ENCODE measurements at places on chromosomes 1 and 21.

- no peak for DNase-seq
Measured at GRCh38 chr1:112255080-112255479, 140.9 kb upstream of the CTTNBP2NL start.

DNA sequence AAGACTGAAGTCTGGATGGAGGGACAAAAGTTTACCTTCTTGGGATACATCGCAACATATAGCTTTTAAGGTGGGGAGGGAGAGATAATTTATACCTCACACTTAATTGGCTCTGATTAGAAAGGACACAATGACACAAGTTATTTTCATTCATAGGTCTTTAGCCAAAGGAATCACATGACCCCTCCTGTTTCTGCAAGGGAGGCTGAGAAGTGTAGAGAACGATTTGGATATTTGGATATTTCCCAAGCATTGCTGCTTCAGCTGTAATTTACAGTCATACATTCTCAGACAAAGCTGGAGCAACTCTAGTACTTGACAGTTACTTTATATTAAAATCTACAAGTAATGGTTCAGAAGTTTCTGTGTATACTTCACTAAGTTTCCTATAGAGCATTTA, 24.2 kb downstream of the DAP3 start:
- DNase-seq = no peak

- DNase-seq = no peak
Measured at GRCh38 chr1:214292322-214292721, 11.4 kb downstream of the SMYD2 start.

GRCh38 chr1:187310038-187310631, 481.4 kb downstream of the PLA2G4A start:
- DNase-seq = no peak

GRCh38 chr1:156844102-156844501, 14.8 kb downstream of the INSRR start:
- DNase-seq = no peak
